Activated CD4-positive, alpha-beta T cell treated with anti-CD3 and anti-CD28 coated beads, Interleukin-2, amount 10 ng/mL, durations not matched to agents 7 days and 5 days (primary cell): ENCODE measurements at places on chromosomes 6 and 20. TPM values are rescaled to one million over a fixed set of nuclear protein-coding genes. Genes with fewer than 3 reads are reported as not detected.

PRDM13 gene
- not detected for total RNA-seq

ADGB gene
- total RNA-seq = not detected

SPATA25 gene
- 0.84 TPM for total RNA-seq

MOG gene
- not detected for total RNA-seq

ECT2L gene
- not detected for total RNA-seq

- H3K27ac ChIP-seq = no peak overlapping the region
- no peaks in the 10 kb centered on the region for H3K27me3 ChIP-seq
- peaks cover 21% of the 10 kb centered on the region for H3K36me3 ChIP-seq
These were observed 17.6 kb downstream of the RALY start for GRCh38 chr20:34011275-34011674.

DNA sequence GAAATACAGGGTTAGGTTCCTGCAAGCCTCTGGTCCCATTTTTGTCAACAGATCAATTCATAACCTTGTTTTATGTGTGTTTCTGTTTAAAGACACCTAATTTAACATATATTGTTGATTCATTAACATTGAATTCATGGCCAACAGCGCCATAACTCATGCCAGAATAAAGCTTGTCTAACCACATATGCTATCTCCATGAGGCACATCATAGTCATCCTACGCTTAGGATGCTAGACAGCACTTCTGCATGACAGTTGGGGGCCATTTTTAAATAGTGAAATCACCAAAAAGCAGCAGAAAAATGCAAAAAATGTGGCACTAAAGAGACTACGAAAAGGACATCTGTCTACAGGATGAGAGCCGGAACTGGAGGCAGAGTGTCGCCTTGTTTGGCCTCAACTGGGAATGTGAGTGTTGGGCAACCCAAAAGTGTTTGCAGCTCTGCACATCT lies 37.9 kb downstream of the TRAM2 start:
- H3K4me3 ChIP-seq = no peak overlapping the region
- no peak for DNase-seq
- H3K36me3 ChIP-seq = peaks cover 4% of the 10 kb centered on the region
- no peak overlapping the region for H3K27ac ChIP-seq

DNA sequence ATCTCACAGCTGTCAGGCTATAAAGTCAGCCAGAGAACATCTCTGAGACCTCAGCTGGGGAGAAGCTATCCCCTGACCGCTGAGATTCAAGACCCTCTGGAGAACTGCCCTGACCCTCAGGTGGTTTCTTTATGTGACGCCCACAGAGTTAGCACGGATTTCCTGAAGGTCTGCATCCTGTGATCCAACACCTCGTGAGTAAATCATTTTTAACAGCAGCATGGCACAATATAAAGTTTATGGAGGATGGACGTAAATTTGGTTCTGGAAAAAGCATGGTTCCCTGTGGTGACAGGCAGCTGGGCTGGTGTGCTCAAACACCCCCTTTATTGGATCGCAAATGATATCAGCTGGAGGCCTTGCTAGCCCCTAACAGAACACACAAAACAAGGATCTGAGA lies 25.3 kb upstream of the TRAF3IP2 start:
- no peak overlapping the region for H3K27ac ChIP-seq
- H3K4me3 ChIP-seq = no peak overlapping the region
- no peaks in the 10 kb centered on the region for H3K36me3 ChIP-seq
- DNase-seq = no peak
- H3K27me3 ChIP-seq = no peaks in the 10 kb centered on the region

GRCh38 chr6:43173591-43174262 lies 2.7 kb downstream of the SRF start:
- peak overlapping the region; percentile 97 for H3K4me3 ChIP-seq
- H3K27me3 ChIP-seq = no peaks in the 10 kb centered on the region

GRCh38 chr6:149934249-149935156 lies 7.3 kb upstream of the ULBP2 start:
- no peaks in the 10 kb centered on the region for H3K36me3 ChIP-seq
- peak; percentile 80 for DNase-seq
- peaks cover 28% of the 10 kb centered on the region for H3K4me1 ChIP-seq
- H3K27ac ChIP-seq = no peak overlapping the region

DNA sequence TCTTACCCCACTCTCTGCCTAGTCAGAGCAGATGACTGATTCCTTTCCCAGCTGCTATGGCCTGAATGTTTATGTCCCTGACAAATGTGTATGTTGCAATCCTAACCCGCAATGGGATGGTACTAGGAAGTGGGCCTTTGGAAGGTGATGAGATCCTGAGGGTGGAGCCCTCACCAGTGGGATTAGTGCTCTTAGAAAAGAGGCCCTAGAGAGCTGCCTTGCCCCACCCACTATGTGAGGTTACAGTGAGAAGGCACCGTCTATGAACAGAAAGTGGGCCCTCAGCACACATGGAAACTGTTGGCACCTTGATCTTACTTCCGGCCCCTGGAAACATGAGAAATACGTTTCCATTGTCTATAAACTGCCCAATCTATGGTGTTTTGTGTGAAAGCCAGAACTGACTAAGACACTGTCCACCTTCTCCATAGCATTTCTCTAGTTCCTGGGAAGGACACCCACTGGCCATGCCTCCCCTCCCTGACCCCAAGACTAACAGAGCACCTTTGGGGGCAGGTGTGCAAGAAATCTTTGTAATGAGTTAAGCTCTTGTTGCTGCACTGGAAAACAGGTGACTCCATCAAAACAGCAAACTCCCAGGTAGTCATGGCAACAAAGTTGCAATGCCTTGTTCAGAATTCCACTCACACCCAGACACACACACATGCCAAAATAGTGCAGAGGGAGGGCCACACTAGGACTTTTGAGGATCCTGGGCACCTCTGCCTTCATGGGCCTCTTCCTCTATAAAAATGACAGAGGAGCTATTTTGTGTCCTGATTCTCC lies 16.2 kb downstream of the GABRR2 start:
- peak overlapping the region; percentile 92 for H3K27ac ChIP-seq
- peak; percentile 71 for DNase-seq
- H3K4me1 ChIP-seq = peaks cover 22% of the 10 kb centered on the region
- no peaks in the 10 kb centered on the region for H3K36me3 ChIP-seq
- H3K4me3 ChIP-seq = peak overlapping the region; percentile 15

DNA sequence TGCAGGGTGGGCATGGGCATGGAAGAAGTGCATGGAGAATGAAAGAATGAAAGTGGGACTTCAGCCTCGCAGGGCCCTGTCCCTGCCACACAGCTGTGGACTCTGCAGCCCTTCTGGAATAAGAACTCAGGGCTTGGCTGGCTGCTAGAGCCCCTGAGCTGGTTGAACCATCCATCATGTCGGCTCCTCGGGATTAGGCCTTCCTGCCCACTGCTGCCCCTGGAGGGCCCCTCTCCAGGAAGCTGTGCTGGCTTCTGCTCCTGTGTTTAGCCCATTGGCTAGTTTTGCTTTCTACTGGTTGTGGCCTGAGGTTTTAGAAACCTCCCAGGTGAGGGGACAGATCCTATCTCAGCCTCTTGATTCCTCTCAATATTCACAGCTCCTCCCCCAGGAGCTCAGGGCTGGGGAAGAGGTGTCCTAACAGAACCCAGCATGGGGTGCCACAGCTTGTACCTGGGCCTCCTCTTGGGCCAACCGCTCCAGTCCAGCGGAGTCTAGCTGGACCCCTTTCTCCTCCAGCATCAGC lies 7.9 kb downstream of the AARS2 start:
- DNase-seq = no peak
- H3K27me3 ChIP-seq = no peaks in the 10 kb centered on the region
- no peak overlapping the region for H3K27ac ChIP-seq
- H3K4me3 ChIP-seq = no peak overlapping the region

DNA sequence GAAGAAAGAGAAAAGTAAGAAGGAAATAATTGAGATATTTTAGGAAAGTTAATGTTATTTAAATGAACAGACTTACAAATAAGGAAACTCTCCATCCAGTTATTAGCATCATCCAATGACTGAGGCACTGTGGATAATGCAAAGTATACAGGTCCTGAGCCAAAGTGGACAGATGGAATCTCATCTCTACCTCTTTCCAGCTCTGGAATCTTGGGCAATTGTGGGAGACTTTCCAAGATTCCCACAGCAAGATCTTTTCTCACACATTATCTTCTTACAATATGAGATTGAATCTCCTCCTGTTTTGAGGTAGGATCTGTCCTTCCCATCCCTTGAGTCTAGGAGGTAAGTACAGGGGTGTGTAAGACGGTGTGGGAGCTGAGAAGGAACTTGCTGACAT lies 28.9 kb downstream of the HTR1E start:
- no peak overlapping the region for H3K27ac ChIP-seq
- no peak overlapping the region for H3K4me3 ChIP-seq
- peaks cover 4% of the 10 kb centered on the region for H3K27me3 ChIP-seq

DNA sequence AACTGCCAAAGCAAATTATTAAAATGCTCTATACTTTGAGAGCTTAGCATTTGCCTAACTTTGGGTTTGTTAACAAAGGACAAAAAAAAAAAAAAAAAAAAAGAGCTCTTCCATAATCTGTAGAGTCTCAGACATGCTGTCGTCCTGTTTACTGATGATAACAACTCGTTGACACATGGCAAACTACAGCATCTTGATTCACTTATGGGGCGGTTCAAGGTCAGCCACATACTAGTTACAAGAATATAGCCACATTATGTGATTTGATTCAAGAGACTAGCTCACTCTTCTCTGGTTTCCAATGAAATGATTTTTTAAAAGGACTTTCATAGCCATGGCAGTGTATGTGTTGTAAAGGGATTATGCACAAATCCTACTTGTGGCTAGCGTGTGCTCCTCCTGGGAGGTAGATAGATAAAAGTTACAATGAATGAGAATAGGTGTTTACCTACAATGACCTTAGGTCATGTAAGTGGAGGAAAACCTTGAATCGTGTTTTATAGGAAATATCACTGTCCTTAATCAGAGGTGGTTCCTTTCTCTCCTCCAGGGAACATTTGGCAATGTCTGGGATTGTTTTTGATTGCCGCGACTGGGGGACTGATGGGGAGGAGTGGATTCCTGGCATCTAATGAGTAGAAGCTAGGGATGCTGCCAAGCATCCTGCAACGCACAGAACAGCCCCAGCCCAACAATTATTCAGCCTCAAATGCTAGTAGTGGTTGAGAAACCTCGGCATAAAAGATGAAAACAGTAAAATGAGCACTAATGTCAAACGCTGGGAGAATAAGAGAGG lies 969.2 kb upstream of the SLC35B3 start:
- peaks cover 12% of the 10 kb centered on the region for H3K27me3 ChIP-seq
- no peak overlapping the region for H3K27ac ChIP-seq
- no peak for DNase-seq
- no peaks in the 10 kb centered on the region for H3K4me1 ChIP-seq

DNA sequence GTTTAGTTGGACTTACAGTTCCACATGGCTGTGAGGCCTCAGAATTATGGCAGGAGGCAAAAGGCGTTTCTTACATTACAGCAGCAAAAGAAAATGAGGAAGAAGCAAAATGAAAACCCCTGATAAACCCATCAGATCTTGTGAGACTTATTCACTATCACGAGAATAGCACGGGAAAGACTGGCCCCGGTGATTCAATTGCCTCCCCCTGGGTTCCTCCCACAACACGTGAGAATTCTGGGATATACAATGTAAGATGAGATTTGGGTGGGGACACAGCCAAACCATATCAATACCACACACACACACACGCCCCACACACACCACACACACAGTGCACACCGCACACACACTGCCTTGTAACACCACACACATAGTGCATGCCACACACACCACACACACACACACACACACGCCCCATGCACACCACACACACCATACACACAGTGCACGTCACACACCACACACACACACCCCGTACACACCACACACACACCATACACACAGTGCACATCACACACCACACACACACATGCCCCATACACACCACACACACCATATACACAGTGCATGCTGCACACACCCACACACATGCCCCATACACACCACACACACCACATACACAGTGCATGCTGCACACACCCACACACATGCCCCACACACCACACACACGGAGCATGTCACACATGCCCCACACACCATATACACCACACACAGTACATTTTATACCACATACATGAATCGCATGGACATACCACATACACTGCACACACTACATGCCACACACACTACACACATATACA lies 310.5 kb downstream of the TAF4 start:
- H3K27me3 ChIP-seq = no peaks in the 10 kb centered on the region
- no peaks in the 10 kb centered on the region for H3K4me1 ChIP-seq
- no peak overlapping the region for H3K4me3 ChIP-seq

GRCh38 chr20:55004044-55004443 lies 528.7 kb downstream of the DOK5 start:
- no peak overlapping the region for H3K27ac ChIP-seq
- H3K27me3 ChIP-seq = no peaks in the 10 kb centered on the region
- DNase-seq = no peak
- no peaks in the 10 kb centered on the region for H3K36me3 ChIP-seq

DNA sequence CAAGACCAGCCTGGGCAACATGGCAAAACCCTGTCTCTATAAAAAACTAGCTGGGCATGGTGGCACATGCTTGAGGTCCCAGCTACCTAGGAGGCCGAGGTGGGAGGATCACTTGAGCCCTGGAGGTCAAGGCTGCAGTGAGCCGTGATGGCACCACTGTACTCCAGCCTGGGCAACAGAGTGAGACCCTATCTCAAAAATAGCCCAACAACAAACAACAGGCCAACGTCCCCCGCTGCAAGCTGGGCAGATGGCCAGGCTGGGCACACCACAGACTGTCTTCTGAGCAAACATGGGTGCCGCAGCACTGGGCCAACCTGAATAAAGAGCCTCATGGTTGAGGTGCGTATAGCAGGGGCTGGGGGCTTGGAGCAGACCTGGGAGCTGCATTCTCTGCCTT lies 46.6 kb upstream of the SRF start:
- H3K27me3 ChIP-seq = peaks cover 2% of the 10 kb centered on the region
- DNase-seq = no peak
- H3K36me3 ChIP-seq = no peaks in the 10 kb centered on the region
- H3K4me3 ChIP-seq = no peak overlapping the region
- H3K4me1 ChIP-seq = no peaks in the 10 kb centered on the region

DNA sequence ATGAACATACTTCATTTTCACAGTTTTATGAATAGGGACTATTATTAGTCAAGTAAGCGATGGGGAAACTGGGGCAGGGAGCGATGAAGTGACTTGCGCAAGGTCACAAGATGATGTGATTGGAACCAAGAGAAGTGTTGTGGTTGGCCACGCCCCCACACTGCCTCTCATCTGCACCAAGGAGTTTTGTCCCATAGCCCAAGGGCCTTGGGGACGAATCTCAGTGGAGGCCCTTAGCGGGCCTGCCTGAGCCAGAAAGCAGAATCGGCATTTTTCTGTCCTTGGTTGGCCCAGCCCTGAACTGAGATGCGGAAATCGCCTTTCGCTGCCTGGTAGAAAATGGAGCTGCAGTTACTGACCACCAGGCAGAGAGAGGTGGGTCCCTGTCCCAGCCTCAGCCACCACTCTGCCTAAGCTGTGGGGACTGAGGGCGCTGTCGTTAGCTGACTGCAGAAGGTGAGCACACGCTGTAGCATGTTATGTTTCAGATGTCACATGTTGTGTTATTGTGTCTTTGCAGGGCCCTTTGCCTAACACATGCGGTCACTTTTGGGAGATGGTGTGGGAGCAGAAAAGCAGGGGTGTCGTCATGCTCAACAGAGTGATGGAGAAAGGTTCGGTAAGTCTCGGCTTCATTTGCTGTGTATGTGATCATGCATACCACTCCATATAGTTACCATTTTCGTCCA lies 57.8 kb downstream of the PTPN1 start:
- H3K27ac ChIP-seq = no peak overlapping the region
- peaks cover 69% of the 10 kb centered on the region for H3K4me1 ChIP-seq
- peaks cover 58% of the 10 kb centered on the region for H3K36me3 ChIP-seq
- no peak overlapping the region for H3K4me3 ChIP-seq
- H3K27me3 ChIP-seq = no peaks in the 10 kb centered on the region
